T-helper 17 cell (primary cell): ENCODE measurements at places on chromosomes 16 and 17.

DNA sequence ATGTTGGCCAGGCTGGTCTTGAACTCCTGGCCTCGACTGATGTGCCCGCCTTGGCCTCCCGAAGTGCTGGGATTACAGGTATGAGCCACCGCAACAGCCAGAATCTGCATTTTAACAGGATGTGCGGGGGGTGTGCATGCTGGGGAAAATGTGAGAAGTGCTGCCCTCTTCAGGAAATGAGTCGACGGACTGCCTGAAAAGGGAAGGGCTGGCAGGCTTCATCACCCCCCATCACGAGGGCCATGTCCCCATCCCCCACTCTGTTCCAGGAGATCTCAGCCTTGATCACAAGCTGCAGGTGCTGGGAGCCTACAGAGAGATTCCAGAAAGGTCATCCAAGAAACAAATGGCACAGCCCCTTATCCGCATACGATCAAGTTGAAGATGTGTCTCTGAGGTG is 195.3 kb upstream of the RPL38 start:
- no peak for DNase-seq

DNA sequence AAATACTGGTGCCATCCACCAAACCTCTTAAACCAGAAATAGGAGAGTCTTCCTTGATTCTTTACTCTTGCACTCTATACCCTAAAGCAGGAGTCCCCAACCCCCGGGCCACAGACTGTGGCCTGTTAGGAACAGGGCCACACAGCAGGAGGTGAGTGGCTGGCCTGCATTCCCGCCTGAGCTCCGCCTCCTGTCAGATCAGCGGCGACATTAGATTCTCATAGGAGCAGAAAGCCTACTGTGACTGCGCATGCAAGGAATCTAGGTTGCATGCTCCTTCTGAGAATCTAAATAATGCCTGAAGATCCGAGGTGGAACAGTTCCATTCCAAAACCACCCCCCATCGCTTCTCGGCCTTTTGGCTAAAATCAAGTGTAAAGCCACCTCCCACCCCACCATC is 30.3 kb upstream of the SRCIN1 start:
- DNase-seq: no peak

DNA sequence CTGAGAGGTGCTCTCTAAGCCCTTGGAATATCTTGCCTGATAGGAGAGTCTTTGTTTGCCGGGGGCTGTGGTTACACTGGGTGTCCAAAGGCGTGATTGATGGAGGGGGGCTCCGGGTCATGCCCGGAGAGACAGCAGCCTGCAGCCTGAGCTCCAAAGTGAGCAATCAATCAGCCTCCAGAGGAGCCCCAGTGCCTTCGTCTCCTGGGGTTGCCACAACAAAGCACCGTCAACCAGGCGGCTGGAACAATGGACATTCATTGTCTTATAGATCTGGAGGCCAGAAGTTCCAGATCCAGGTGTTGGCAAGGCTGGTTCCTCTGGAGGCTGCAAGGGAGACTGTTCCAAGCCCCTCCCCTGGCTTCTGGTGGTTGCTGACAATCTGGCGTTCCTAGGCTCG is 24.0 kb upstream of the GINS2 start:
- no peak for DNase-seq

DNA sequence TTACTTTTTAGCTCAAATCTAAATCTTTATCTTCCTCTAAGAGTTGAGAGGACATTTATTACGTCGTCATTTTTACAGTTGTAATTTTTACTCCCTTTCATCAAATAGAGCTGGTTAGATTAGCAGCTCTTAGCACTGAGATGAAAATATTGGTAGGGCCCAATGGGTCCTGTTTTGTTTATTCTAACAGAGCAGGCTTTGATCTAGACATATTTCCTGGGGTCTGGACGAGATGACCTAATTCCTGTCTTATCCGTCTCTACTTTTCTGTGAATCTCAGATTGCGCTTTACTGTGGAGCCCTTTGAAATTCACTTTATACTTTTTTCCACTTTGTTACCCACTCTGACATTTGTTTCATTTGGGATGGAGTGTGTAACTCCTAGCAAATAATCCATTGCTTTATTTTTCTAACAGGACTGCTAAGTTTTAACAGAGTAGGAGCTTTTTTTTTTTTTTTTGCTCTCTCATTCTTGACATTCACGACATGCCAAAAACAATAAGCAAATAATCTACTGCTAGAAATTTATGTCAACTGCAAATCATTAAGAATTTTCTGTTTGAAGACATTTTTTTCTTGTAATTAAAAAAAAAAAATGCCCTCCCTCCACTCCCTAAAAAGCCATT is 18.5 kb downstream of the SALL1 start:
- DNase-seq: no peak

- DNase-seq: no peak
Measured at GRCh38 chr17:17076066-17076465, 33.8 kb downstream of the MPRIP start.

- DNase-seq: no peak
Measured at GRCh38 chr17:38449364-38449763, 21.1 kb downstream of the ARHGAP23 start.

- DNase-seq: no peak
Measured at GRCh38 chr16:80018466-80018865, 417.9 kb upstream of the MAF start.

DNA sequence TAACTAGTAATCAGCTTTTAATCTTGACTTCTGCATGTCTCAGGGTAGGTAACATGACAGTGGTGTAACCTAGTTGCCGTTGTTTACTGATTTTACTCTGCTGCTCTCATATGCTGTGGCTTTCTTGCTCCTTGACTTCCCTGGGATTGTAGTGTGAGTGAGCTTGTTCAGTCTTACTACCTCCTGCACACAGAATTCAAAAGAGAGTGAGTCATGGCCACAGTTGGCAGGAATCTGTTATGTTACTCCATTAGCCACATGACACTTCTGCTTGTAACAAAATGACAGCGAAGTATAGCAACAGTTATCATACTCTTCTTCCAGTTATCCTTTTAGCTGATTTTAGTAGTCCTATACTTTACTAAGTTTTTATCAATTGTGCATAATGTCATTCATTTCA is 18.8 kb downstream of the TNRC6A start:
- no peak for DNase-seq

DNA sequence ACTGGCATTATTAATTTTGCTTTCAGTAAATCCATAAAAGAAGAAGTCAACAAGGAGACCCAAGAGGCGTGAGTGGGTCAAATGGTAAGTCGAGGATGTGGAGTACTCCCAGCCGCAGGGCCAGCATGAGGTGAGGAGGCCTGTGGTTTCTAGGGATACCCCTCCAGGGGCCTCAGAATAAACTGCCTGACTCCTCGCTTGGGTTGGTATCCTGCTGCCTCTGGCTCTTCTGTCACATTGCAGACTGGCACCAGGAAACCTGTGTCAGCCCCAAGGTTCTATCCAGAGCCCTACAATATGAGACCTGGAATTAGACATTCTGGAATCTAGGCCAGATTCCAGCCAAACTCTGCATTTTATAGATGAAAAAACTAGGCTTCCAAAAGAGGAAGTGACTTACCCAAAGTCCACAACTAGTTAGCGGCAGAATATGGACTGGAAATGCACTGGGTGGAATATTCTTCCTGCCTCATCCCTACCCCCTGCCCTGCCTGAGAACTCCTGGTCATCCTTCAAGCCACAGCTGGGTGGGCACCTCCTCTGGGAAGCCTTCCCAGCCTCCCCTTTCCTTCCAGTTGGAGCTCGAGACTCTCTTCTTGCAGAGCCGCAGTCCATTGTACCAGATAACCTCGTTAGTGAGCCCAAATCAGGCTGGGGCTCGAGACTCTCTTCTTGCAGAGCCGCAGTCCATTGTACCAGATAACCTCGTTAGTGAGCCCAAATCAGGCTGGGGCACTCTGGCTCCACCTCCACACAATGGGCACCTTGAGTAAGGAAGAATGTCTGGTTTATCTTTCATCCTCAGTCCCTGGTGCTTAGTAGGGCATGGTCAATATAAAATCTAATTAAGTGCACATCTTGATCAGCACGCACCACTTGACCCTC is 22.6 kb downstream of the C17orf67 start:
- no peak for DNase-seq

DNA sequence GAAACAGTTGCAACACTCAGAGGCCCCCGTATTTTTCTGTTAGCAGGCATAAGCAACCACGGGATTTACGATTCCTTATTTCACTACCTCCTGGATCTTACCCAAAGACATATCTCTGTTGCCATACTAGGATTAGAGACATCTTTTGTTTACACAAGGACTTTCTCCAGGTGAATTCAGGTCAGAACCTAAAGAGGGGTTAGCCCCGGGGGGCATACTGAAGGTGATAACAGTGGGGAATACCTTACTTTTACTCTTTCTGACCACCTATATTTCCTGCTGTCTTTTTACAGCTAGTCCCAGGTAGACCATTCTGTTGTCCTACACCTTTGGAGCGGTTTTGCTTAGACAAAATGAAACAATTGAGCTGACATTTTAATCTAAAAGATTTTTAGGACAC is 27.9 kb upstream of the CDH8 start:
- DNase-seq: no peak

GRCh38 chr16:56748191-56748590 is 18.3 kb downstream of the NUP93 start:
- DNase-seq: no peak

GRCh38 chr16:79612207-79612606 is 11.7 kb upstream of the MAF start:
- no peak for DNase-seq

- no peak for DNase-seq
Measured at GRCh38 chr16:24800586-24800985, 45.2 kb upstream of the SLC5A11 start.

- no peak for DNase-seq
Measured at GRCh38 chr17:48860456-48860855, 29.6 kb downstream of the CALCOCO2 start.

GRCh38 chr16:28320023-28320561 is 27.8 kb downstream of the SBK1 start:
- no peak for DNase-seq

- DNase-seq: no peak
Measured at GRCh38 chr17:37026531-37026869, 77.7 kb downstream of the AATF start.

- DNase-seq: no peak
Measured at GRCh38 chr16:2791174-2791573, 3.8 kb upstream of the PRSS33 start.

GRCh38 chr17:73003487-73003886 is 89.0 kb downstream of the SLC39A11 start:
- no peak for DNase-seq

DNA sequence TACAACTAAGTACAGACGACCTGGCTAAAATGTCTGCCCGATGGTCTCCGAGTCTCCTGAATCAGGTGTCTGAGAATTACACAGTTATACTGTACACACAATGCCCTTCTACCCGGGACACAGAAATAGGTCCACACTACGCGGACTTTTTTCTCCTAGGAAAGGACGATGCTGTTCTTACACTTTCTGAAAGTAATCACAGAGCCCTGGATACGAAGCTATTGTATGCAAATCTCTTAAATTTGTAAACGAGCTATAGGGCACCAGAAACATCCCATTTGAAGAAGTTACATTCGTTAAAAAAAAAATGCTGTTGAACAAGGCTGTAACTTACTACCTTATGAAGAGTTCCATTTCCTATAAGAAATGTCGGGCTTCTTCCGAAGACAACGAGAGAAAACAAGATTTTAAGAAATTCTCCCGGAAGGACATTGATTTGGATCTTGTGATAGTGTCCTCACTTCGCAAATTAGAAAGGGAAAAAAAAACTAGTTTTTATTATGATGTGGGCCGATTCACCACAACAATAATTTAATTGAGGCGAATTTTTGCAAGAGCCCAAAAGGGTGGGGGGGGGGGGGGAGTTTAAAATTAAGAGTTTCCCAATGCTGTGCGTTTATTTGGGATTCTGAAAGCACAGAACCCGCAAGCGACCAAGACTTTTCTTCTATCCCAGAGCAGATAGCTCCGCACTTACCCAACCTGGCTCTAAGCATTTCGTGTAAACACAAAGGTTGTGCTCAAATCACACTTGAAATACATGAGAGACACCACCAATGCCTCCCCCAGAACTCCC is 1.5 kb upstream of the SOX9 start:
- no peak for DNase-seq
